ENCODE measurements at places on chromosomes 12 and 14.

DNA sequence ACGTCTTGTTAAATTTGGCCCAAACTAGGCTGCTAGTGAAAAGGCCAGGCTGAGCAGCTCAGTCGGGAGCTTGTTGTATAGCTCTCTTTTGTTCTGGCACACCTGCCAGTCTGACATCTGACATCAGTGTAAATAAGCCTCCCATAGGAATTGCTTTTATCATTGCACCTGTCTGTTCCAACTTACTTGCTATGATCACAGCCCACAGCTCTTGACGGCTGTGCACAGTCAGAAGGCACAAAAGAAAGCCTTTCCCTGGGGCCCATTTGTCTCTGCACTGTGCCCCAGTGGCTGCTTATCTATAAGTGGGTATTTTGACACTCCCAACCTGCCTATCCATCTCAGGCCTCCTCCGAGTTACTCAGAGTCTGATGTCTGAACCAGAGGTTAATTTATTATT lies 324.5 kb downstream of the NUAK1 start:
- no peak for DNase-seq

DNA sequence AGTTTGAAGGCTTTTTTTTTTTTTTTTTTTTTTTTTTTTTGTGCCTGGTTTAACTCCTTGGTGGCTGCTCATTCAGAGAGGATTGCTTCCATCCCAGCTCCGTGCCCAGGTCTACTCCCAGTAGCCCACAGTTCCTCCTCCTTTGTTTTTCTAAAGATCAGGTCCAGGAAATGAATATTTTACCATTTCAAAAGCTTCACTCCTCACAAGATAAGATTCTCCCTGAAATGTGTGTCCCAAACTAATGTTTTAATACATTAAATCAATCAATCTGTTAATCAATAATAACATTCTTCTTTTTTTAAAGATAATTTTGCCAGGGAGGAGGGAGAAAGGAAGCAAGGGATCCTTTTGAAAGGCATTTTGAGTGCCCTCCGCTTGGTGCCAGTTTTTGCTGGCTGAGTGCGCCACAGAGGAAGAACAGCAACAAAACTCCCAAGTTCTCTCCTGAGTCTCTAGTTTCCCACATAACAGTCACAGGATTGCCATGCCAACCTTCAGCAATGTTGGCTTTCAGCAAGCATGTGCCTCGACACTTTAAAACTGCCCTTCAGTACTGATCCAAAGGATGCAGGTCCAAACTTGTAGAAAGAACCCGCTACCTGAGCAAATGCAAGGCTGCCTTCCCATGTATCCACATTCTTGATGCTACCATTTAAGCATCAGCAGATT lies 99.2 kb downstream of the RMST start:
- DNase-seq: no peak

- no peak for DNase-seq
These were observed 18.9 kb downstream of the TMEM120B start for GRCh38 chr12:121731473-121731872.

DNA sequence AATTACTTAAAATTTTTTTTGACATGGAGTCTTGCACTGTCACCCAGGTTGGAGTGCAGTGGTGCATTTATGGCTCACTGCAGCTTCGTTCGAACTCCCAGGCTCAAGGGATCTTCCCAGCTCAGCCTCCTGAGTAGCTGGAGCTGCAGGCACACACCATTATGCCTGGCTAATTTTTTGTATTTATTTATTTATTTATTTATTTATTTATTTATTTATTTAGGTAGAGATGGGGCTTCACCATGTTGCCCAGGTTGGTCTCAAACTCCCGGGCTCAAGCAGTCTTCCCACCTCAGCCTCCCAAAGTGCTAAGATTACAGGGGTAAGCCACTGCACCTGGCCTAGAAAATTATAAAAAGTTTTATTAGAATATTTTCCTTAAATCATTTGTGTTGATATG lies 73.6 kb downstream of the DACT1 start:
- no peak for DNase-seq

DNA sequence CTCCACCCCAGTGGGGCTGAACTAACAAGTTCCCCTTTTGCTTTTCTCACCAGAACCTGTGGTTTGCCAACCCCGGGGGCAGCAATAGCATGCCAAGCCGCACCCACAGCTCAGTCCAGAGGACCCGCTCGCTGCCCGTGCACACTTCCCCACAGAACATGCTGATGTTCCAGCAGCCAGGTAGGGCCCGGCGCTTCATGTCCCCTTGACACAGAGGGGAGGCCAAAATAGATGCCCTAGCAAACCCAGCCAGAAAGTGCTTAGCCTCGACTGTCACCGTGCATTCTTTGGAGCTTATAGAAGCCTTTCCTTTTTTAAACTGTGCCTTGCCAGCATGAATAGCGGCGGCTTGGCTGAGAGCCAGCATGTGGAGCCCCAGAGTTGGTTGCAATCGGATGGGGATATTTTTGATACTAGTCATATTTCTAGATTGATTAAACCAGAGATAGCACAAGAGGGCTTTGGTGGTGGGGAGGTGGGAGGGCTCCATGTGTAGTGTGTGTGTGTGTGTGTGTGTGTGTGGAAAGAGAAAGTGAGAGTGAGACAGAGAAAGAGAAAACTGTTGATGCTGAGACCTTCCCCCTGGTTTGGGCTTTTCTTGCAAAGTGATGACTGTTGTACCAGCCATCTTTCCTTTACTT lies 126.1 kb downstream of the GCH1 start:
- no peak for DNase-seq

GRCh38 chr12:16329594-16329993 lies 17.9 kb upstream of the MGST1 start:
- DNase-seq: no peak

DNA sequence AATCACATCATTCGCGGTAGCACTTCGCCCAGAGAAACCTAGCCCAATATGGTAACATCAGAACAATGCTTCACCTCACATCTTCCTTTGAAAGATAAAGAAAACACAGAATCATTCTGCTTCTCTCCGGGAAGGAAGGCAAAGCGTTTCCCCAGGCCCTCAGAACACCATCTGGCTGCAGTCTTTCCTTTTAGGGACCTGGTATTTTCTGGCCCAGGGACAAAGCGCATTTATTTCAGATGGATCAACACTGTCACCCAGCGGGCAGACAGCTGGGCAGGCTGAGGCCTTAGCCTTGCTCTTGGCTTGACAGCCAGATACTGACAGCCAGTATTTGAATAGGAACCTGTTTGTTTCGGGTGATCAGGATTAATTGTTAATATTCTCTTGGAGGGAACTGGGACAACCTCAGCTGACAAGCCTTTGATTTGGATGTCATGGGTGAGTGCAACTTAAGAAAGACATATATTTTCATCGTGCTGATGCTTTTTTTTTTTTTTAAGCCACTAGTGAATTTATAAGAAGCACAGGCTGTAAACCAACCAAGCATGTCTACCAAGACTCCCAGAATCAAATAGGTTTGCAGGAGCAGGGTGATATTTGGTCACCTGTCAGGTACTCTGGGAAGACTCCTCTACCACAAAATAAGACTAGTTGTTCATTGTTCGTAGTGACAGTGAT lies 118.9 kb downstream of the VEZT start:
- no peak for DNase-seq

DNA sequence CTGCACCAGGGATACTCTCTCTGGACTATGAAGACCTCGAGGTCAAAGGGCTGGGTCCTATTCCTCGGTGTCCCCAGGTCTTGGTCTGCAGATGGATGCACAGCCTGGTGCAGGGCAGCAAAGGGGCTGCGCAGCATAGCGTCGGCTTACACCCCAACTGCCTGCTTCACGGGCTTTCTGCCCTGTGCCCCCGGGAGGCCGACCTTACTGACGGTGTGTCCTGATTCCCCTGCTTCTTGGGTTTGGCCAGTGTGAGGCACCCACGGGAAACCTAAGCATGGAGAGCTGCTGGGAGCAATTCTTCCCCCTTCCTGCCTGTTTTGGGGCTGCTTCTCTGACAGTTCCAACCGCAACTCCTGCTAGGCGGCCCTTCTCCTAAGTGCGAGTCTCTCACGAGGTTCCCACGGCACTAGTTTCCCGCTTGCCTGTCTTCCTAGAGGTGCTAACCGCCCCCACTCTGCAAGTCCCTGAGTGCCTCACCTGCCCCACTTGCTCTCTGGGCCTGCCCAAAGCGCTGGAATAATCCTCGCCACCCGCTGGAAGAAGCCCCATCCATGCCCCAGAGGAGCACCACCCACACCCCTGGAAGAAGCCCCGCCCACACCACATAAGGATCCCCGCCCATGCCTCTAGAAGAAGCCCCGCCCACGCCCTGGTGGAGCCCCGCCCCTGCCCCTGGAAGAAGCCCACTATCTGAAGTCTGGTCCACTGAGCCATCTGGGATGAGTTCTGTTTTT lies 54.0 kb downstream of the PRIMA1 start:
- DNase-seq: no peak

- DNase-seq: no peak
These were observed 4.6 kb downstream of the DTX1 start for GRCh38 chr12:113061061-113061694.

- DNase-seq: no peak
These were observed 10.7 kb upstream of the MCRS1 start for GRCh38 chr12:49578471-49579112.

Data from stimulated activated CD8-positive, alpha-beta memory T cell treated with anti-CD3 and anti-CD28 coated beads, Interleukin-2, amount 100 ng/mL, for 1 hour (primary cell).